ENCODE measurements at places on chromosomes 5 and 9.

- peak; percentile 66 for DNase-seq
Observed at GRCh38 chr5:179595916-179596315, 27.6 kb downstream of the HNRNPH1 start.

- no peak for DNase-seq
Observed at GRCh38 chr5:53381-54174, 38.4 kb upstream of the PLEKHG4B start.

DNA sequence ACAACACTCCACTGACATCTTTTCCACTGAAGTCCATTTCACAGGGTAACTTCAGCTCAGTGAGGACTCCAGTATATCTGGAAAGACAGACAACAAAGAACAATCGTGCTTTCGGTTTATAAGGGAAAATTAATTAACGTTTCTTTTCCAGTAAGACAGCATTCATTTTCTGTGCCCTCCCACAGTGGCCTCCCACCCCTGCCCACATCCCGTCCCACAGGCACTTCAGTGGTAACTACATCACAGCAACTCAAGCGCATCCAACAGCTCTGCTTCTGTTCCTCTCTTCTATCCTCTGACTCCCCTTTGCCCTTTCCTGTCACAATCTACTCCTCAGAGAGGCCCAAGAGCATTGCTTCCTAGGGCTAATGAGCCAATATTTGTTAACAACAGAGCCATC lies 40.3 kb downstream of the GLDC start:
- DNase-seq, result no peak

DNA sequence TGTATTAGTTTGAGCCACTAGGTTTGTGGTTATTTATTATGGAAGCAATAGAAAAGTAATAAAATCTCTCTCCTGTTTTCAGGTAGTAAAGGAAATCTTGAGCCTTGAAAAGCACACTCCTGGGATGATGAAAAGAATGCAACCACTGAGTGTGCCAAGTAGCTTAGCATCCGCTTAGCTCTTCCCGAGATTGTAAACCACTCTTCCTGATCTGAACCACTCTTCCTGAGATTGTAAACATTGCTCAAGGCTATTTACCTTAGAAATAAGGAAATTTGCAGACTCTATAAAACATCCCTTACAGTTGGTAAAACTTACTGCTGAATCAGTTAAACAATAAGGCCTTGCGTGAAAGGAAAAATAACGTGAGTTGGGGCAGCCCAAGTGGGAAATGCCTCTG lies 17.4 kb upstream of the IL33 start:
- peak; percentile 24 for DNase-seq

DNA sequence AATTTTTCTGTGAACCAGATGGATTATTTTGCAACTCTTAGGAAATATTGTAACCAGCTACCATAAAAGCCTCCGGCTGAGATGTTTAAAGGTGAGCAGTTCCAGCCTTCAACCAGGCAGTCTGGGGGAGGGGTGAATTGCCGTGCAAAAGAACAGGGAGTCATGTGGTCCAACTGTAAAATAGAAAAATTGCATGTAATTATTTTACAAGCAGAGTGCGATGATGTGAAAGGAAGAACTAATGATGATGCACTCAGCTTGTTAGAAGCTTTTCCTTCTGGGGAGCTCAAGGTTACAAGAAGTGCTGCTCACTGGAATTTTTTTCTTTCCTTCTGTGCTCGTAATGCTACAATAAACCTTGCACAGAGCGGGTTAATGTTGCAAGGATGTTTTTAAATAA lies 188.7 kb upstream of the ITGA1 start:
- DNase-seq, result no peak

GRCh38 chr9:96048104-96048955 lies 172.8 kb downstream of the ERCC6L2 start:
- DNase-seq, result no peak

Data from fibroblast of villous mesenchyme (primary cell).